ENCODE measurements at places on chromosomes 5 and 9.
A peak's percentile ranks its signal among the peaks of the same experiment; 100 is the strongest.

GRCh38 chr9:126367616-126368015, 41.0 kb downstream of the MVB12B start:
- no peak for DNase-seq

DNA sequence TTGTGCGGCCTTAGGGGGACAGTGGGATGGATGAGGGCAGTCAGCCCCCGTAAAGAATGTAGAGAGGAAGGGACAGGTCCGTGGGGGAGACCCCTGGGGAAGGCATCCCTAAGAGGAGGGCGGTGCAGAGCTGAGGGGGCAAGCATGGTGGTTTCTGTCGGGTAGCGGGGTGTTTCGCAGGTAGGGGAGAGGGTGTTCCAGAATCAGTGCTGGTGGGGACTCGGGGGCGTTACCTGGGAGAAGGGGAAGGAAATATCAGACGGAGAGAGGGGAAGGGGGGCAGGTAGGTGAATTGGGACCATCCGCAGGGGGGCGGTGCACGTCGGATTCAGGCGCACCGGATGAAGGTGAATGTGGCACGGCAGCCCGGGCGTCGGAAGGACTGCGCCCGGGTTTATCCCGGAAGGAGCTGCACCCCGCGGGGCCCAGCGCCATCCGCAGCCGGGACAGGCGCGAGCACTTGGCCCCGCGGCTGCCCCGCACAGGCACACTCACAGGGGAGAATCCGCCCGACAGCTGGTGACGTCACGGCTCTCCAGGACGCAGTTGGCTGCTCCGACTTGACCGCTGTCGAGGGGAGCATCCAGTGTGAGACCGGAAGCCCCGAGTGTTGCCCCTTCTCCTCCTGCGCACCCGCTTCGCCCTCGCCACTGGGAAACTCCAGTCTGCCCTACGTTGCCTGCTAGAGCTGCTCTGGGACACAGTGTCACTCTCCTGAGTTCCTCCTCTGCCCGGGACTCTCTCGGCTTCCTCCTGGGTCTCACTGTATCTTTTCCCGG, 1.3 kb downstream of the CD72 start:
- no peak for DNase-seq

GRCh38 chr9:134642385-134643181, 980 bp downstream of the COL5A1 start:
- DNase-seq, result peak; percentile 63

GRCh38 chr5:168260353-168261226, 30.9 kb upstream of the WWC1 start:
- no peak for DNase-seq

- no peak for DNase-seq
Measured at GRCh38 chr9:72579190-72579589, 57.8 kb downstream of the TMC1 start.

- DNase-seq, result no peak
Measured at GRCh38 chr5:151601391-151601790, 10.3 kb upstream of the FAT2 start.

GRCh38 chr9:108185613-108186012, 670.2 kb downstream of the ACTL7B start:
- DNase-seq, result no peak

- DNase-seq, result no peak
Measured at GRCh38 chr9:68895741-68896478, 118.0 kb downstream of the PRKACG start.

DNA sequence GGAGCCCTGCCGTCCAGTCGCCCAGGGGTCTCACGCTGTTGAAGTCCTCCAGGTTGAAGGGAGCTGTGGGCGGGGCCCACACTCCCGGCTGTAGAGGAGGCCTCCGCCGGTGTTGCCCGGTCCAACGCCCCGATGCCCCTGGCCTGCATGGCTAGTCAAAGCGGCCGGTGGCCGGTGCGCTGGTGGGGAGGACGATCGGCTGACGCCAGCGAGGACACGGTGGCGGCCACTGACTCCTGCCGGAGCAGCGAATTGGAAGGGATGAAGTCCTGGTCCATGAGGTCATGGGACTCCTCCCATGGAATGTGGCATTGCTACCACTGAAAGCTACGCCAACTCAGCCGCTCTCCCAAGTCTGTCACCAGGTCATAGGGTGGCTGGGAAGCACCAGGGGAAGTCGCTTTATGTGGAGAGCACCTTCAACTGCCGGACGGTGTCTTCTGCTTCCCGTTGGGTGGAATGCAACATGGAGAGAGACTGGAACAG, 11.8 kb downstream of the RCL1 start:
- DNase-seq, result no peak

DNA sequence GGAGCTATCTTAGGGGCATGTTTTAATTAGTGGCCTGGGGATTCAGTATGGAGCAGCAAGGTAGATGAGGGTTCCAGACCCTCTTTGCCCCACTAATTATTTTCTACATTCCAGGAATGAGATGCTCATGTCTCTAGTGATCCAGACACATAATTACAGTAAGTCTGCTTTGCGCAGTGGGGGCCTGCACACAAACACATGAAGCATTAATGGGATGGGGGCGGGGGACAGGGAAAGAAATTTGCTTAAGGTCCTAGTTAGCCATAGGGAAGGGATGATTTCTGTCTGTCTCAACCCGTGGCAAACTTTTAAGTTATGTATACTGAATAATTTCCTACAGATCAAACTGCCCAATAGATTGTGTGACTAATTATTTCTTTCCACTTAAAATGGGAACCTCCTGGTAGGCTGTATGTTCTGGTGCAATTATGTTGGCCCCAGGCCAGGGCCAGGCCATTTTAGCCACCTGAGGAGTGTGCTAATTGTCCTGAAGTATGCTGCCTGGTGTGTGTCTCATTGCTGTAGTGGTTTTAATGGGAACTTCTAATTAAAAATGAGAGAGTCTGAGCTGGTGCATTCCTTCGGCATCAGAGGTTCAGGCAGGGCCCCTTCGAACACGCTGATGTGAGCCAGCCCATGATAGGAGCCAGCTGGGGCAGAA, 134.4 kb downstream of the PTTG1 start:
- no peak for DNase-seq

GRCh38 chr5:170273968-170274710, 23.4 kb downstream of the LCP2 start:
- DNase-seq, result no peak

DNA sequence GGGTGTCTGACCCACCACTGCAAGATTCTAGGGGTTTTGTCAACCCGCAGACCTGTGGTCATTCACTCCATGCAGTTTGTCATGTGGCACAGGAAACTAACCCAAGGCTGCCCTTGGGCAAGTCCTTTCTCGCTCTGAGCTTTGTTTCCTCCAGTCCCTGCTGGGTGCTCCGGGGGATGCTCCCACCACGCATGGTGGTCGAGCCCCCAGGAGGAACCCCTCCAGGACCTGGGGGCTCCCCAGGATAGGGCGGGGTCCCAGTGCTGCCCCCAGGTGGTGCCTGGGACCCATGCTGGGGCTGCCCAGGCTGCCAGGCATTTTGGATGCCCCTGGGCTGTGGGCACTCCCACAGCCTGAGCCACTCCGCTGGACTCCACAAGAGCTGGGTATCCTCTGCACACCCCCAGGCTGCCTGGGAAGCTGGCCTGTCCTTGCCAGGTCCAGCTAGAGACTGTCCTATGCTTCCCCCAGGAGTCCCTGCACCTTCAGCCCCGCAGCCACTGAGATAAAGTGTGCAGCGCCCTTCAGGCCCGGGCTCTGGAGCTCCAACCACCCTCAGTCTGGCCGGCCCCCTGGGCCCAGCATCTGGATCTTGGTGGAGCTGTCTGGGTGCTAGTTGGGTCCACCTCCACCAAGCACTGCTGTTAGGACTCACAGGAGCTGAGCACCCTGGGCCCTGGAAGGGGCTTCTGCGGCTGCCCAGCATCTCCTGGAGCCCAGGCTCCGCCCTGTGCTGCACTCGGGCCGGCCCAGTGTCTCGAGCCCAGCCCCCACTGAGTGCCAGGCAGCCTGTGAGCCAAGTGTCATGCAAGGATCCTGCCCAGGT, 104.3 kb downstream of the PHF2 start:
- no peak for DNase-seq

- DNase-seq, result no peak
Measured at GRCh38 chr5:156971415-156971814, 8.4 kb upstream of the TIMD4 start.

DNA sequence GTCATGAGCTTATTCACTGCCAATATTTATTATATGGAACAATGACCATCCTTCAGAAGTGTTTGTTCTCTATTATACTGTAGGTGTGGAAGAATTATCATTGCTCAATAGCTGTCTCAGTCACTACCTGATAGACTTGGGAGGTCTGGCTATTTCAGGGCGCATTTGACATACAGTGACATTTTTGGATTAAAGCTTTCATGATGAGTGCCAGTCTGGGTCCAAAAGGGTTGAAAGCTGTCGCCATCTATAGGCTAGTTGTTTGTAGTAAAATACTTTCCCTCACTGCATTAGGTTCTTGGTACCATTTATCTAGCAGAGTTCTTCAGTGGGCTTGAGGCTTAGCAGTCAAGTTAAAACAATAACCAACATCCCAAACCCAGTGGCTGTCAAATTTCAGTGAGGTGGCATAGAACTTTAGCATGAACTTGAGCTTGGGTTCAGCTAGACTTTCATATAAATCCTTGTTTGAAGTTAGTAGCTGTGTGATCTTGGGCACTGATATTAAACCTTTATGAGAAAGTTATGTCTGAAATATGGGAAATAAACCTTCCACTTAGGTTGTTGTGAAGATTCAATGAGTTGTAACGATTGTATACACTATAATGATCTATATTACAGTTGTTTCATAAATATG, 110.5 kb upstream of the CDKN2B start:
- DNase-seq, result no peak

DNA sequence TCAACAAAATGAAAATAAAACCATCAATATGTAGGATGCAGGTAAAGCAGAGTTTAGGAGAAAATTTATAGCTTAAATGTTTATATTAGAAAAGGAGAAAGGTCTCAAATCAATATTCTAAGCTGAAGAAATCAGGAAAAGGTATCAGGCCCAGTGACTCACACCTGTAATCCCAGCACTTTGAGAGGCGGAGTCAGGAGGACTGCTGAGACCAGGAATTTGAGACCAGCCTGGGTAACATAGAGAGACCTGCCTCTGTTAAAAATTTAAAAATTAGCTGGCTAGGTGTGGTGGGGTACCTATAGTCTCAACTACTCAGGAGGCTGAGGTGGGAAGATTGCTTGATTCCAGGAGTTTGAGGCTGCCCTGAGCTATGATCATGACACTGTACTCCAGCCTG, 32.2 kb downstream of the CCDC69 start:
- DNase-seq, result no peak

DNA sequence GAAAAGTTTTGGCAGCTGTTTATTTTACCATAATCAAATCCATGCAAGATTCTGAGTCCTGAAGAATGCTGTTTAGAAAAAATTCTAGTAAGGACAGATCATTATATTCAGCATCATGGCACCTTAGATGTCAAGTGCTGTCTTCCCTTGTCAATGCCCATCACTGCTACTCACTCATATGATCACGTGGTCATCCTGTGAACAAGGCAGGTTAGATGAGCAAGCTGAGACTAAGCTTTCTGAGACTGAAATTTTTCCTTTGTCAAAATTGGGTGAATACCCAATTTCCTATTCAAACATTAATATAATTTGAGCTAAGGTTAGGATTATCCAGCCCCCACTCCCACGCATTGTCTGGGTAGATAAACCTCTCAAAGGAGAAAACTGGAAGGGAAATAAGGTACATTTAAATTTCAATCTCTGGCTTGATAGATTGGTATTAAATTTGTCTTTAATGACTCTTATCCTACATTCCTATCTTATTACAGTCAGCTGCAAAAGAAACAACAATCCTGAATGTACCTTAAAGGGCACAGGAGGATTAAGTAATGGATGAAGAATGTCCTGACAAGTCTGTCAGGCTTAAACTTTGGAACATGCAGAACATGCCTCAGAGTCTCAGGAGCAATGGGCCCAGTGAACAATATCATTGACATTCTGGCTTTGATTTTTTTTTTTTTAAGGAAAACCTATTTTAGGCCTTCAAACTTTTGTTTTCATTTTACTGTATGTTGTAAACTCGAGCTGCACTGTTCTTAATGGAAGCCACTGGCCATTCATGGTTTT, 148.7 kb upstream of the RANBP3L start:
- DNase-seq, result no peak

DNA sequence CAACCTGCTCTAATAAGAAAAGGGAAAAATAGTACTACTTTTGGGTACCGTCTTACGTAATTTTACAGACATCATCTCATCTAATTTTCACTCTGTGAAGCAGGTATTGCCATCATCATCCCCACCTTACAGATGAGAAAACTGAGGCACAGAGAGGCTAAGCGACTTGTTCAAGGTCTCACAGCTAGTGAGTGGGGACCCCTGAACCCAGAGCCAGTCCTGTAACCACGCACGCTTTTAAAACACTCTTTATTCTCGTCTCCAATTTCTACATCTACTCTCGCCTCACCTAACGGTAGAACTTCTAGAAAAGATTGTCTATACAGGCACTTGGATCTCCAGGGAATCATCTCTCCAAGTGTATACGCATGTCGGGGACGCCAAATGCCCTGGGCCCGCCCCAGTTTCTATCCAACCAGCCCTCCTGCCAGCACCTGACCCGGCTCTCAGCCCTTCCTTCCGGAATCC, 1.5 kb upstream of the TRAF1 start:
- no peak for DNase-seq

Measured in BJ (cell line).